ENCODE measurements at places on chromosomes 16 and 17.

DNA sequence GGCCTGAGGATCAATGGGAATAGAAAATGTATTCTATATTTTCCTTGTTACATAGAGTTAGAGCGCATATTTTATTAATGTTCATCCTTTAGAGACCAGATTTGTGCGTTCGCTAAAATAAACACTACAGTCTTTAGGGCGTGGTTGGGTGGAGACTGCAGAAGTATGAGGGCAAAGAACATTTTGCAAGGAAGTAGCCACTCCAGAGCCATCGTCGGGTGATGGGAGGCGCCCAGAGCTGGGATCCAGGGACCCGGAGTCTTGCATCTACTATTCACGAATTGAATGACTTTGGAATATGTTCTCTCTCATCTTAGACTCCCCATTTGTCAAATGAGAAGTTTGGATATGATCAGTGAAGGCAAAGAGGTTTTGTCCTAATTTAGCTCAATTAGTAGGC is 154.2 kb upstream of the IRX6 start:
- DNase-seq, result no peak

DNA sequence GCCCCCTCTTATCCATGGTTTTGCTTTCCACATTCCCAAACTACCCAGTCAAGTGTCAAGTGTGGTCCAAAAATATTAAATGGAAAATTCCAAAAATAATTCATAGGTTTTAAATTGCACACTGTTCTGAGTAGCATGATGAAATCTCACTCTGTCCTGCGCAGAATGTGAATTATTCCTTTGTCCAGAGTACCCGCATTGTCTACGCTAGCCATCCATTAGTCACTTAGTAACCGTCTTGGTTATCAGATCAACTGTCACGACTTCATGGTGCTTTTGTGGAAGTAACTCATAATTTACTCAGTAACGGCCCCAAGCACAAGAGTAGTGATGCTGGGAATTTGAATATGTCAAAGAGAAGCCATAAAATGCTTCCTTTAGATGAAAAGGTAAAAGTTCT is 94.9 kb downstream of the SLC39A11 start:
- no peak for DNase-seq

DNA sequence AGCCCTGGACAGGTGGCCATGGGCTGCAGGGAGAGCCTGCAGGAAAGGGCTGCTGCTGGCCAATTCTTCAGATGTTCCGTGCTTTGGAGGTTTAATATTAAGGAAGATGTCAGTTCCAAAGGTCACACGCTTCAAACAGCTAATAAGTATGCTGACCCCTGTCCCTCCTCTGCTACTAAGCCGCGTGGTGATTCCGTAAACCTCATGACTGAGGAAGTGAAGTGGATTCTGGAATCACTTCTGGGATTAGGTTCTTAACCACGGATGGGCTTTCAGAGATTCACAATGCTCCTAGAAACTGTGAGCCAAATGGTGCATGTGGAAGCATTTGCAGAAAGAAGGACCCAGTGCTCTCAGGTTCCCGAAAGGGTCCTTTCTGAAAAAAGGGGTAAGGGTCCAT is 28.5 kb upstream of the ERN1 start:
- no peak for DNase-seq

DNA sequence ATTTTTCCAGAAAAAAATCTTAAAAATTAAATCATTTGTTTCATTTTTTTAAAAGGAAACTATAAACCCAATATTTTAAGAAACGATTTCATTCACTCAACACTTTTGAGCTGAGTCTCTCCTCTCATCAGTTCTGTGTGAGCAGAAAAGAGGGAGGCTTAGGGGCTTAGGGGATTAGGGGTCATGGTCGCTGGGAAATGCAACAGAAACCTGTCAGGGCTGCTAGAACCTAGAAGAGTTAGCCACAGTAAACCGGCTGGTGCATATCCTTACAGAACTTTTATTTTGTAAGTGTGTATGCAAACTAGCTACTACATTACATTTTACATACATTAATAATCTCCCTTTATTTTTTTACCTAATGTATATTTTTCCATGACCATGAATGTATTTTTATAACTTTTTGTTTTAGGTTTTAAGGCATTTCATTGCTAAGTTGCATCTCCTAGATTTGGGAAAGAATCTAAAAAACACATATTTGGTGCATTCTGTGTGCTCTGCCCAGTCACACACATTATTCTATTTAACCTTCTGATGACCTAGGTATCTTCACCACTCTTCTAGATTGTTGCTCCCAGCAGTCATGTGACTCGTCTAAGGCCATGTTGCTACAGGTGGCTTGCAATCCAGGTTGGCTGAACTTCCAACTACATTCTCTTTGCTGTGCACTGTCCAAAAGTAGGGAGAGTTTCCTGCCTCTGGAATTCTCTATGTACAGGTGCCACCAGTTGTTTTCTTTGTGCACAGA is 24.4 kb downstream of the TBC1D3B start:
- DNase-seq, result no peak

DNA sequence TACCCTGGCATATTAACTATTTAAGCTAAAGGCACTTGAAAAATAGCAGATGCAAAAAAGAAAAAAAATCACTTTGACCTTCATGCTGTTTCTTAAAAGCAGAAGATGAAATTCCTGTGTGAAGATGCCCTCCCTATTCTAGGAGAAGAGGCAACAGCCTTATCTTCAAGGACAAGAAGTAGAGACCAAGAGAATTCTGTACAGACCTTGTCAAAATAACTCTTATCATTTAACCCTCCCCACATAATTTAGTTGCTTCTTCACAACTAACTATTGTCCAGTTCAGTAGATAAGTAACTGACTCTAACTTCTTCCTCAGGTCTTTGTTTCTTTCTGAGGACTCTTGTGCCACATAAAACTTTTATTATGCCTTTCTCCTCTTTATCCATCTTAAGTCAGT is 72.0 kb upstream of the MARCHF10 start:
- DNase-seq, result no peak

Measured in stimulated activated CD8-positive, alpha-beta memory T cell treated with anti-CD3 and anti-CD28 coated beads, Interleukin-4, amount 100 ng/mL, for 1 hour (primary cell).